Fibroblast of skin of right biceps (primary cell): ENCODE measurements at places on chromosomes 2 and 18.

DNA sequence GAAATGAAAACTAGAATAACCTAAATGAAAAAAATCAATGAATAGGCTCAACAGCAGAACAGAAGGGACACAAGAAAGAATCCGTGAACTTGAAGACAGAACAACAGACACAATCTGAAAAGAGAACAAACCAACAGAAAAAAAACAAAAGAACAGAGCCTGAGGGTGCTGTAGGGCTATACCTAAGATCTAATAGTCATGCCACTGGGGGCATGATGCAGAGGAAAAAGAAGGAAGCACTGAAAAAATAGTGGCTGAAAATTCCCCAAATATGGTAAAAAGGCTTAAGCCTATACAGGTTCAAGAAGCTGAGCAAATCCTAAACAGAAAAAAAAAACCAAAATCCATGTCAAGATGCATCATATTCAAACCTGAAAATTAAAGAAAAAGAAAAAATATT, 50.3 kb downstream of the KANSL3 start:
- no peak for DNase-seq

GRCh38 chr18:28109781-28110560, 67.0 kb downstream of the CDH2 start:
- DNase-seq, result peak; percentile 75

GRCh38 chr18:13558790-13559189, 167.6 kb downstream of the FAM210A start:
- DNase-seq, result no peak

DNA sequence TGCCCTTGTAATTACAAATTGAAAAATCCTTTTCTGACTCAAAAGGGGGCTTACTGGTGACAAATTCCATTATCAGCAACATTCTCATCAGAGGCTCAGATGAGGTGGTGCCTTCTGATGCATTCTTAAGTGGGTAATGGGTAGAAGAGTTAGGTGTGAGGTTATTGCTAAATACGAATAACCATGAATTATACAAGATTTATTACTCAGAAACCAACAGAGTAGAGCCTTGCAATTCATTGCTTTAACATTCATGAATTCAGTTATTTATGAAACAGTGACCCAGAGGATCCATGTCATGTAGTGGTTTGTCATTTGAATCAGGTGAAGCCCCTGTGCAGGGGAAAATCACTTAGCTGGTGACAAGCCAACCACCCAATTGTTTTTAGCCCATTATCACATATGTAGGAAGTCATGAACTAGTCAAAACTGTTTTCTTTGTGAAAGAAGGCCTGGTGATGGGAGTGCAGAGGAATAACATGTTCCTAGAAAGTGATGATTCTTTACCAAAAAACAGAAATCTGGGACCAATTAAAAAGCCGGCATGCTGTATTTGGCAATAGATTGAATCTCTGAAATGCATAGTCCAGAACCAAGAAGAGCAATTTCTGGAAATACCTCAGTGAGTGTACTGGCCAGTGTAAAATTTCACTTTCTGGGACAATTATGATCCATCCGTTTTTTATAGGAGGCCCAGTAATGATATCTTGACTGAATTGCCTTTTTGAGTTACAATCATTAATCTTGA, 70.2 kb downstream of the CRIM1 start:
- DNase-seq, result peak; percentile 65

- no peak for DNase-seq
These were observed 76.8 kb downstream of the PLA2R1 start for GRCh38 chr2:159985656-159986055.

GRCh38 chr2:42337356-42337820, 23.6 kb downstream of the COX7A2L start:
- peak; percentile 16 for DNase-seq

- DNase-seq, result peak; percentile 3
These were observed 61.0 kb downstream of the ZAP70 start for GRCh38 chr2:97774425-97774824.

DNA sequence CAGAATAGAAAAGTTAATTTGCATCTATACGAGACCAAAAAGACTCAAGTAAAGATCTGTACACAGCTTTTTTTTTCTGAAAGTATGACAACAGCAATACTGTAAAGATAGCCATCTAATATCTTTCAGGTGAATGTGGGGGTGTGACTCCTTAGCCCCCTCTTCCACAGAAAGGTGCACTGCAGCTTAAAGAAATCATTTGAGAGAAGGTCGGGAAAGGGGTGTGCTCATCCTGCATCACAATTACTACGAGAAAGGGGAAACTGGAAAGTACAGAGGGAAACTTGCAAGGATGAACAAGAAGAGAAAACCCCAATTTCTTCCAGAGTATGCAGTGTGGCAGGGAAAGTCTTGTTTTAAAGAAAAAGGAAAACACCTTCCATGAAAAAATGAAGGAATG, 255.6 kb downstream of the CCDC178 start:
- no peak for DNase-seq

GRCh38 chr18:74497778-74498177, 1.6 kb downstream of the CNDP2 start:
- DNase-seq, result no peak

DNA sequence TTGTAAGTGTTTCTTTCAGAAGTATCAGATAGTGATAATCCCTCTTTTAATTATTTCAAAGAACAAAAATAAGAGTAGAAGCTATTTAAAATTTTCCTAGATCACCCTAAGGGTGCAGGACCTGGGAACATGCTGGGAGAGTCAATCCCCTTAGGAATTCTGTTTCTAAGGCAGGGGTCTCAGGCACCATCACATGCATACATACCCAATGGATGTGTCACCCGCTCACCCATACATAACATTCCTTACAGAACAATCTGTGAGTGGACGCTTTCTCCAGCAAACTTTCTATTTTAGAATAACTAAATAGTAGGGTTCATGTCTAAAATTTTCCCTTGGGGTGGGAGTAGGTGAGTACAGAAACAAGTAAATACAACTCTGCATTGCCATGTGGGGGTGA, 8.4 kb downstream of the DSEL start:
- peak; percentile 49 for DNase-seq

DNA sequence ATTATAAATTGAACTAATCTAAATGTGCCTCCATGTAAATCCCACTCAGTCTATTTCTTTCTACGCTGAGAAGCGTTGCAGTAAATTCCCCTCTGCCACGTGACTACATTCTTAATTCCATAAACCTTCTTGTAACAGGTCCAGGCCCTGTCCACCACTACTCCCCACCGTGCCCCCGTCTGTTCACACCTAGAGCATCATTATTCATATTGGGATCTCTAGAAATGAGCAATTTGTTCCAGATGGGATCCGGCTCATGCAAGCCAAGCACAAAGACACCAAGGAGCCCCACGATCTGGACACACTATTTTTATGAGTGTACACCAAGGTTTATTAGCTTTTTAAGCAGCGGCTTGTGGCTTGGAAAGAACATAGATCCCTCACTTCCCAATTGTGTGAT, 38.2 kb downstream of the BOLA3 start:
- DNase-seq, result no peak
